ENCODE measurements at places on chromosomes 6 and 20. TPM values are rescaled to one million over a fixed set of nuclear protein-coding genes. Genes with fewer than 3 reads are reported as not detected.

Gene HTR1E
- not detected for total RNA-seq

Gene TRAPPC3L
- 0.24 TPM for total RNA-seq

Gene ZNF165
- 0.16 TPM for total RNA-seq

Gene ABHD16A
- 37.5 TPM for total RNA-seq

Gene GNMT
- not detected for total RNA-seq

Gene TBXT
- total RNA-seq = not detected

Gene EYA2
- total RNA-seq = not detected

Gene ABCC10
- total RNA-seq = 45.2 TPM

DNA sequence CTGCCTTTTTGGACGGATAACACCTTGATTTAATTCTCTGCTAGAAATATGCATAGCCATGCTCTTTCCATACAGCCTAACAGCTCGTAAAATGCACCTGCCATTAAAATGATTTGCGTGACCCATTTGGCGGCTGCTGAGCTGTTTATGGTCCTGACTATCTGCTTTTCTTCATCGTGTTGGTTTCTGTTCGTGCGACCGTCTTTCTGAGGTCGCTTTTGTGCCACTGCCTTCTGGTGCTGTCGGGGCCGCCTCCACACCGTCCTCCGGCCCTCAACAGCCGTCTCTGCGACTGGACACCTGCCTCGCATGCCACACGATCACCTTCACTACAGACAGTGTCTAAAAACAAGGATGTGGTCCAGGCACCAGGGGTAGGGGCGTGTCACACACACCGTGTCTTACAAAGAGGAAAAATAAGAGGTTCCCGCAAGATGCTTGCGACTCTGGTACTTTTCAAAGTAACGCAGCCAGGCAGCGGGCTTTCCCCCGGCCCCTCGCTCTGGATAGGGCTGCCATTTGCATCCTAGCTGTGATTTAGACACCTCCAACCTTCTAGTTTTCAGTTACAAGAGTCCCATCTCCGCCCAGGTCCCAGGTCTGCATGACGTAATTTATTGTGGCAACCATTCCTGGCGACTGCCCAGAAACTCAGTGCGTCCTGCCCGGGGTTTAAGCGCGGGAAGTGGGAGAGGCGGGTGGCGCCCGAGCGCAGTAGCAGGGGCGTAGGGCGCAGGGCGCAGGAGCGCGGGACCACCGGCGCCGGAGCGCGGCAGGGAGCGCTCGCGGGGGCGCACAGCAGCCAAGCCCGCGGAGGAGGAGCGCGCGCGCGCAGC lies at the start of gene STMND1:
Gene STMND1 (plus strand): TSS at position 629 of the 836 bp plus-strand sequence. CDS start 208 bp downstream, outside the sequence.
- DNase-seq = no peak

- DNase-seq = no peak
These were observed 34.1 kb downstream of the DCDC2 start for GRCh38 chr6:24323632-24324337.

GRCh38 chr20:34512266-34512954 lies 3.8 kb upstream of the DYNLRB1 start:
- no peak for DNase-seq

GRCh38 chr20:44135012-44135412 lies 52.0 kb downstream of the JPH2 start:
- no peak for DNase-seq

DNA sequence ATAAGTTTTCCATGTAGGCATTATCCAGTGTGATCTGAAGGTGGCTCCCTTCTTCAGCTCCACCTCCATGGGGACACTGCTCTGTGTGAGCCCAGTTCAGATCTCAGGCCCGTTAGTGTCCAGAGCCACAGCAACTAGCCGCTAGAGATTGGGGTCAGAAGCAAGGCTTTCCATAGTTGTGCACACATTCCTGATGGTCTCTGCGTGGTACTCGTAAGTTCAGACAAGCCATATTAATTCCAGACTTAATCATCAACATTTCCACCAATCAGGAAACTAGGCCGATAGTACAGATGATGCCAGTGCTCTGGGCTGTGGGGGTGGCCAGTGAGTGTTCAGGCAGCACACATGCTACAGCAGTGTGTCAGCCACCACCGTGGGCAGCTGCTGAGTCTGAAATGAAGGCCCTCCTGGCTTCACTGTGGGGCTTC lies 17.5 kb upstream of the SYNCRIP start:
- peak; percentile 97 for DNase-seq

DNA sequence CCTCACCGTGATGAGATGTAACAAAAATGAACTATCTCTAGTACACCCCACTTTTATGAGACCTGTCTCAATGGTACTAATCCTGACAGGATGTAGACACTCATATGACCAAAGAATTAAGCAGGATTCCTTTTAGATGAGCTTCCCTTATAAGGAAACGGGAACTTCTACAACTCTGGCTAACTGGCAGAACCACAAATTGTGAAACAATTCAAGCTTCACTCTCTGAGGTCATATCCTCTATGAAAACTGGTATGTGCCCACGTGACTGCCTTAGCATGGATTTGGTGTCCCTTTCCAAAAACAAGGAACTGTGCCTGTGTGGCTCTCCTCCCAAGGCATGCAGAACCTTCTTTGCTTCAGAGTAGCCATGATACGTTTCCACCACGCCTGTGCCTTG lies 14.1 kb upstream of the CPNE5 start:
- peak; percentile 92 for DNase-seq

GRCh38 chr6:14172562-14172961 lies 55.0 kb downstream of the CD83 start:
- DNase-seq = no peak

GRCh38 chr6:4401408-4402368 lies 266.3 kb upstream of the ECI2 start:
- DNase-seq = no peak

DNA sequence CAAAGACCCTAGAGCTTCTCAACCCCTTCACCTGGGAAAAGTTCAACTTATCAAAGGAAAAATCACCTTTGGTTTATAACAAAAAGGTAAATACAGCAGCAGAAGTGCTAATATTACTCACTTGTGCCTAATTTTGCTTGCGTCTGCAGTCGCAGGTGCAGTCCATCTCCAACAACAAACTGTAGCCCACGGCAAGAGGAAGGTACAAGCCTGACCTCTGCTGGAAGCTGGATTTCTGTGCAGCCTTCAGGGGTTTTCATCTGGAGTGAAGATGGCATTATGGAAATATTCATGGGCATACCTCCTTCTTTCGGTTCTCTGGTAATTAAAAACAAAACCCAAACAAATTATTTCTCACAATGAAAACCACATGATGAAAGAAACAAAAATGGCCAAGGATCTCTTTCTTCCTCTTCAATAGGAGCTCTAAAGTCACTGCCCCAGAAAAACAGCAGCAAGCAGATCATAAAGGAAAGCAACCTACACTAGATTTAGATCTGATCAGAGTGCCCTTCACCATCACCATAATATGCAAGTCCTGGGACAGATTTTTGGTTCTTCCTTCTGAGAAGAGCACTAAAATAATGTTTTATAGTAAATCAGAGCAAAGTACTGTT lies 7.8 kb downstream of the UBE3D start:
- peak; percentile 22 for DNase-seq

DNA sequence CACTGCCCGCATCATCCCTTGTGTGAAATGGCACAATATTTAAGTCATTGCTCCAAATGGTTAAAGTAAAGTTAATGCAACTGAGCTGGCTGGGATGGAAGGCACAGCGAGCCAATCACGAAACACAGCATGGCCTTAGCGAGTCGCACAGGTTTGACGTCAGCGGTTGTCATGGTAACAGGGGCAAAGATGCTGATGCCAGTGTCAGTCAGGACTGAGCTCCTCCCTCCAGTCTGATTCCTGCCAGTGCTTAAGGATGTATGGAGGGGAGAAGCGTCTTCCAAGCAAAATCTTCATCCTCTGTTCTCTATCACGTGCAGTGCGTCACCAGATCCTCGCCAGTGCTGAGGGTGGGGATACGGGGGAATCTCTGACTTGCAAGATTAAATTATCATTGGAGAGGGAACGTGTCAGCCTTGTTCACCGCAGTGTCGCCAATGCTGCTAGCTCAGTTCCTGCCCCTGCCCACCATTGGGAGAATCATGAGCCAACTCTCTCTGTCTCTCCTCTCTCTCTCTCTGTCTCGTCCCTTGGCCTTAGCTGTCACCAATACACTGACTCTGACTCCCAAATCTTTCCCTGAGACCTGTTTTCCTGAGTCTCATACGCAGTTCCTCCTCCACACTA lies 24.5 kb downstream of the TSPYL4 start:
- DNase-seq = peak; percentile 99

DNA sequence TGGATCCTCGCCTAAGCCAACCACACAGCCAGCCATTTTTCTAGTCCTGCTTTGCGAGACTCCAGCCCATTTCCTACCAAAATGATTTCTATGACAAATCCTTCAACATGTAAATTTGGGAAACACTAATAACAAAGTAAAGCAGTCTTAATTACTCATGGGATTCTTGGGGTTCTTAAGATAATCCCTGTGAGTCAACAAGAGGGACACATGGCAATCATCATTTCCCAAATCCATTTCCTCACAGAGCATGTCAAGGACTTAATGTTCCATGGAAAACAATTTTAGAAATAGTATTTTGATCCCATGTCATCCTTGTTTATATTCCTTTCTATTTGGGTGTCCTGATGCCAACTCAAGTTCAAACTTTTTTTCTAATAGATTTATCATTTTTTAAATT lies 322.7 kb upstream of the NOX3 start:
- no peak for DNase-seq

- no peak for DNase-seq
These were observed 27.9 kb downstream of the FIG4 start for GRCh38 chr6:109718991-109719390.

DNA sequence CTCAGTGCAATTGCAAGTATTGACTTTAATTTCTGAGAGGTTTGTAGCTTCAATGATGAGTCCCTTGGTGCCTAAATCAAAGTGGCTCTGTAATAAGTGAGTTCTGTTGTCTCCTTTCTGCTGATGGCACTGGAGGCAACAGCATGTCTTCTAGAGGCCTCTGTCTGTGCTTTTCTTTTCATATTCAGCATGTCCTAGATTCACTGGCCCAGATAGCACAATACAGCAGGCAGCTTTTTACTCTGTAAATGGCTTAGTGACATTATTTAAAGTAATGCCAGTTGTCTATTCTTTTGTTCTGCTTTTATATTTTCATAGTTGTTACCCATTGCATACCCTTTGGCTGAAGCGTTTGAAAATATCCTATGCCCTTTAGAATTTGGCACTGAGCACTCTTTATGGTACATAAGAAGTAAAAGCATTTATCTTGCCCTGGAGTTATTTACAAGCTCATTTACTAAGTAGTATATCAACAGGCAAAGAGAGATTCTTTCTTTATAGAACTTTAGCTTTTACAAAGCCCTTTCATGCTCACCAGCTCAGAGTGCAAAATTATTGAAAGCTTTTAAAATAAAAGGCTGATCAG lies 271.5 kb upstream of the KCNQ5 start:
- DNase-seq = no peak

DNA sequence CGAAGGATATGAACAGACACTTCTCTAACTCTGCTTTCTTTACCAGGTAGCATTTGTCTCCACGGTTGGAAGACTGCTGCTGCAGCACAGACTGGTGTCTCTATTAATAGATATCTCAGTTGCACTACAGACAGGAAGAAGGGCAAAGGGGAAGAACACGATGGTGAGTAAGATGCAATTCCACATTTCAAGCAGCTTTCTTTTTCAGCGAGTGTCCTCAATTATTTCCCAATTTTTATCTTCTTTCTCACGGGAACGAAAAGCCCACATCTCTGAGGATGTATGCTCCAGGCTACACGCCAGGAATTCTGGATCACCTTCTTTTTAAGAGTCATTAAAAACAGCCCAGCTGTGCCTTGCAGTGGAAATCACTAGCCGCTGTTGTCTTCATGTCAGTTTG lies 311.6 kb upstream of the ECI2 start:
- DNase-seq = peak; percentile 31

DNA sequence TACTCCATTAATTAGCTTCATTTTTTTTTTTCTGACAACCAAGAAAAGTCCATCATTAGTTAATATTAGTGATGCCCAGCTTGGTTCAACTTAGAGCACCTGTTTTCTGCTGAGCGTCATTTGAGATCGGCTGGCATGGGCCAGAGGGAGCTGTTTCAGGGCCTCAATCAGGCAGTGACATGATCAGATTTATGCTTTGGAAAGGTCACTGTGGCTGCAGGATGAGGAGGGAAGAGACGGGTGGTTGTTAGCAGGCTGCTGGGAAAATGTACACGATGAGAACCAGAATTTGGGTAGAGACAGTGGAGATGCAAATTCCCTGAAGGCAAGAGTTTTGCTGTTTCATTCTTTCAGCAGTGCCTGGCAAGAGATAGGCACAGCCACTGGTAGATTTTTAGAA lies 4.4 kb upstream of the STX16 start:
- DNase-seq = no peak

DNA sequence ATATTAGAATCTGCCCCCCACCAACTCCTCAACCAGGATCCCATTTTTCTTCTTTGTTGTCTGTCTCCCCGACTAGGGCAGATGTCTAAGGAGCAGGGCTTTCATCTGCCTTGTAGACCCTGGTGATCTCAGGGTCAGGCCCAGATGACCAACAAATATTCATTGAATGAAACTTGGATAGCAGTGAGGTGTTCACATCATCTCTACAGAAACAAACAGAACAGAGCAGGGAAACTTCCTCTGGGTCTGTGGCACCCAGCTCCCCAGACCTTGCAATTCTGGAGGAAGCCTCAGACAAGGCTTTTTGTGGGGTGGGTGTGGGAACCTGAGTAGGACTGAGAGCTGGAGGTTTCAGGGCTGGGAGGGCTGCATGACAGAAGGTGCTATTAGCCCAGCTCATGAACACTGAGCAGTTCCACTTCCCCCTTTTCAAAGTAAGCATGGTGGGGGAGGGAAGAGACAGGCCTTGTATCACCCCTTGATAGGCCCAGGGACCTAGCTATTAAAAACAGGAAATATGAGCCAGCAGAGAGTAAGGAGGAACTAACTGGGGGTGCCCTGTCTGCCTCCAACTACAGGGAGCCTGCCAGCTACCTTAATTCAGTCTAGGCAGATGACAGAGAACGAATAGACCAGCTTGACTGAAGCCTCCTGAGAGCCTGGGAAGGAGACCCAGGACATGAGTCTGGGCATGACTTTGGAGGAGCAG lies 37.3 kb upstream of the TOP1 start:
- DNase-seq = no peak

DNA sequence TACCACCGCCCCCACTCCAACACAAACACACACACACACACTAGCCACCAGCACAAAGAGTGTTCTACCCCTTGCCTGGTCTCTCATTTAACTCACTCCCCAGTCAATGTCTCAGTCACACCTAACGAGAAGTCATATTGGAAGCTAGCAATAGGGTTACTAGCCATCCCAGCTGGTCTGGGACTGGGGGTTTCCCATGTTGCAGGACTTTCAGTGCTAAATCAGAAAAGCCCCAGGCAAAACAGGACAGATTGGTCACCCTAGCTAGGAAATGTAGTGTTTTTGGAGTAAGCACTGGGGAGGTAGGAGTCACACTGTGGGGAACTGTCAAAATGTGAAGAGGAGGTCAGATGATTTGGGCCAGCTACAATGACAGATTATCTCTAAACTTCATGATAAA lies 158.1 kb downstream of the UNC5CL start:
- no peak for DNase-seq

DNA sequence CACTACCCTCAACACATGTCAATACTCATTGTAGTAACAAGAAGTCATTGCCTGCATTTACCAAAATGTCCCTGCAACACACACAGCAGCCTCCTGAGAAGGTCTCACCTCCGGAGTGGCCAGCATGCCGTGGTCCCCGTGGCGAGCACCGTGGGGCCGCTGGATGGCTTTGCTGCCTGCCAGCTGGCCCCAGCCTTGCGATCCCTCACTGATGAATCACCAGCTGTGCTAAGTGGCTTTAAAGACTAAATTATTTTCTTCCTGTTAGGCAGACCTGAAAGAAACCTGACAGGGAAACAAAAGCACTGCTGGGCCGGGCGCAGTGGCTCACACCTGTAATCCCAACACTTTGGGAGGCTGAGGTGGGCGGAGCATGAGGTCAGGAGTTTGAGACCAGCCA lies 306.7 kb downstream of the CDH4 start:
- peak; percentile 46 for DNase-seq

- DNase-seq = no peak
These were observed 226.9 kb downstream of the DLL1 start for GRCh38 chr6:170063851-170064602.
